ENCODE measurements at places on chromosomes 16 and 17. TPM values are rescaled to one million over a fixed set of nuclear protein-coding genes. Genes with fewer than 3 reads are reported as not detected.

The PEMT gene
- total RNA-seq: 51.3 TPM

The CCL5 gene
- total RNA-seq: 0.28 TPM

The CLDN7 gene
- 6.1 TPM for total RNA-seq

The RSL1D1 gene
- 390 TPM for total RNA-seq

- H3K4me1 ChIP-seq: peaks cover 2% of the 10 kb centered on the region
- H3K4me3 ChIP-seq: peak overlapping the region; percentile 4
Measured at GRCh38 chr17:73165616-73166404, 1.0 kb downstream of the SSTR2 start.

GRCh38 chr17:70702683-70703255 lies 533.4 kb downstream of the KCNJ2 start:
- no peak for DNase-seq
- H3K27me3 ChIP-seq: no peaks in the 10 kb centered on the region
- no peaks in the 10 kb centered on the region for H3K36me3 ChIP-seq
- H3K27ac ChIP-seq: no peak overlapping the region
- no peaks in the 10 kb centered on the region for H3K4me1 ChIP-seq

DNA sequence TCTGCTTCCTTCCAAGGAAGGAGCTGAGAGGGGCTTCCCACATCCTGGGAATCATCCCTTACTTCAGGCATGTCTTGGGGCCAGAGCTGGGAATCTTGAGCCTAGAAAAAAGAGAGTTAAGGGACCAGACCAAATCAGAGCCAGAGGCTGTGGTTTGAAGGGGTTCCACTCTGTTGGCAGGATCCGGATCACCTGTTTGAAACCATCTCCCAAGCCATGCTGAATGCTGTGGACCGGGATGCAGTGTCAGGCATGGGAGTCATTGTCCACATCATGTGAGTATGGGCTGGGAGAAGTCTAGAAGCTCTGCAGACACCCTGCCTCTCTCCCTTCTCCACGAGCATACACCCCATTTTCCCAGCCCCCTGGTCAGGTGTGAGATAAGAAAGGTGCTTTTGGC lies 9.7 kb downstream of the PSMB3 start:
- H3K27me3 ChIP-seq: no peaks in the 10 kb centered on the region
- no peak overlapping the region for H3K27ac ChIP-seq
- no peaks in the 10 kb centered on the region for H3K36me3 ChIP-seq
- DNase-seq: no peak

DNA sequence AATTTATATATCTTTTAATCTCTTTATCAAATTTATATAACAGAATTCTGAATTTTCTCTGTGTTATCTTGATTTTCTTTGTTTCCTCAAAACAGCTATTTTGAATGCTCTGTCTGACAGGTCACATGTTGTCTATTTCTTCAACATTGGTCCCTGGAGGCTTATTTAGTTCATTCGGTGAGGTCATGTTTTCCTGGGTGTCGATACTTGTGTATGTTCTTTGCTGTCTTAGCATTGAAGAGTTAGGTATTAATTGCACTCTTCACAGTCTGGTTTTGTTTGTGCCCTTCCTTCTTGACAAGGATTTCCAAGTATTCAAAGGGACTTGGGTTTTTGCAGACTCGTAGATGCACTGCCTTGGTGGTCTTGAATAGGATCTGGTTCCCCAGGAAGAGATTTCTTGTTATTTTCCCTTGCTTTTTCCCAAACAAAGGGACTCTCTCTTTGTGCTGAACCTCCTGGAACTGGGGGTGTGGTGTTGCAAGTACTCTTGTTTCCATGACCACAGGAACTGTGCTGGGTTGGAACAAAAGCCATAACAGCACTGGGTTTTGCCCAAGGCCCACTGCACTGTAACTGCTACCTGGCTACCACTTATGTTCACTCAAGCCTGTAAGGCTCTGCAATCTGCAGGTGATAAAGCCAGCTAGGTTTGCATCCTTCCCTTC lies 1483.0 kb downstream of the CDH8 start:
- no peak overlapping the region for H3K27ac ChIP-seq
- no peaks in the 10 kb centered on the region for H3K27me3 ChIP-seq
- H3K4me1 ChIP-seq: no peaks in the 10 kb centered on the region

- no peak for DNase-seq
- H3K27me3 ChIP-seq: no peaks in the 10 kb centered on the region
- no peak overlapping the region for H3K4me3 ChIP-seq
- no peaks in the 10 kb centered on the region for H3K36me3 ChIP-seq
- no peak overlapping the region for H3K27ac ChIP-seq
Measured at GRCh38 chr16:86294535-86295196, 215.7 kb upstream of the FOXF1 start.

GRCh38 chr17:74779948-74780400 lies 3.8 kb upstream of the NAT9 start:
- no peaks in the 10 kb centered on the region for H3K36me3 ChIP-seq
- peaks cover 7% of the 10 kb centered on the region for H3K4me1 ChIP-seq
- no peak overlapping the region for H3K27ac ChIP-seq
- H3K27me3 ChIP-seq: no peaks in the 10 kb centered on the region

- no peaks in the 10 kb centered on the region for H3K4me1 ChIP-seq
- no peak overlapping the region for H3K4me3 ChIP-seq
- no peak for DNase-seq
- no peaks in the 10 kb centered on the region for H3K36me3 ChIP-seq
- no peaks in the 10 kb centered on the region for H3K27me3 ChIP-seq
Measured at GRCh38 chr16:53692146-53692545, 11.5 kb downstream of the RPGRIP1L start.

- no peak overlapping the region for H3K4me3 ChIP-seq
- no peaks in the 10 kb centered on the region for H3K27me3 ChIP-seq
- no peaks in the 10 kb centered on the region for H3K36me3 ChIP-seq
Measured at GRCh38 chr16:27951489-27952120, 111.9 kb downstream of the GSG1L start.

DNA sequence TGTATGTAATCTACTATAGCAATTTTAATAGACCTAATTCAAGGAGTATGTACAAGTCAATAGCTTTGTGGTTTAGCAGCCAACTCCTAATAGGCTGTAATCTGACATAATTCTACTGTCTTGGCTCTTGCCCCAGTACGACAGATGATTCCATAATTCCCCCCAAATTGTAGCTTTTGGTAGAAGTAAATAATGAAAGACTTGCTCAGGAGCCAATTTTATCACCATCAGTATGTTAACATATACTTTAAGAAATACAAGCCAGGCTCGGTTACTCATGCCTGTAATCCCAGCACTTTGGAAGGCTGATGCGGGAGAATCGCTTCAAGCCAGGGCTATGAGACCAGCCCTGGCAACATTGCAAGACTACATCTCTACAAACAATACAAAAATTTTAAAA lies 53.9 kb downstream of the AP2B1 start:
- no peak for DNase-seq
- H3K27me3 ChIP-seq: no peaks in the 10 kb centered on the region
- H3K27ac ChIP-seq: no peak overlapping the region
- H3K4me3 ChIP-seq: no peak overlapping the region

- no peak overlapping the region for H3K27ac ChIP-seq
- DNase-seq: no peak
- H3K4me1 ChIP-seq: no peaks in the 10 kb centered on the region
- H3K36me3 ChIP-seq: no peaks in the 10 kb centered on the region
Measured at GRCh38 chr16:48822431-48822830, 212.5 kb upstream of the N4BP1 start.

DNA sequence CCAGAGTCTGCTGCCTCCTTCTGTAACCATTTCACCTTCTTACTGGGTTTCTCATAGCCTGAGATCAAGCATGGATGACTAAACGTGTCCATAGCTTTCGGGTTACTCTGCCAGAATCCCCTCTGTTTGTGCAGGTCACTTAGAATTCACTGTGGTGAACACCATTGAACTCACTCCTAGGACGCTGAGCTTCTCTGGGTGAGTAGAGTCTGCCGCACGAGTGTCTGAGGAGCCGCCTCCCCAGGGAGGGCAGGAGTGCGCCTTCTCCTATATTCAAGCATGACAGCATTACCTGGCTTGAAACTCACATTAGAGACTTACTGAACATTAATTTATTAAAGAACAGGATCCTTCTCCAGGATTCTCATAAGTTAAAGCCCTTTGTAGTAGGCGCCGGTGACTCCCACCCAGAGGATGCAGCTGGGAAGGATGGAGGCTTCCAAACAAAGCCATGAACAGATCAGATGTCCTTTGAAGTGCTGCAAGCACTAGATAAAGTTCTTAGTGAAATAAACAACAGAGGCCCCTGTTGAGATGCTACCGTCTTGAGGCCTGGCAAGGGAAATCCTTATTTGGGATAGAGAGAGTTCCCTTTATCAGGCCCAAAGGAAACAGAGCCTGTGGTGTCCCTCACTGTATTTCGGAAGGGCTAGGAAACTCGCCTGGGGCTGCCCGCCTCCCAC lies 144.6 kb upstream of the PLCG2 start:
- H3K27me3 ChIP-seq: no peaks in the 10 kb centered on the region
- no peaks in the 10 kb centered on the region for H3K36me3 ChIP-seq
- peaks cover 8% of the 10 kb centered on the region for H3K4me1 ChIP-seq

- H3K27me3 ChIP-seq: no peaks in the 10 kb centered on the region
- no peak overlapping the region for H3K4me3 ChIP-seq
- no peaks in the 10 kb centered on the region for H3K36me3 ChIP-seq
- no peaks in the 10 kb centered on the region for H3K4me1 ChIP-seq
- no peak for DNase-seq
Measured at GRCh38 chr16:71431176-71431575, 10.7 kb downstream of the TLE7 start.

- H3K4me3 ChIP-seq: no peak overlapping the region
- no peaks in the 10 kb centered on the region for H3K4me1 ChIP-seq
- no peaks in the 10 kb centered on the region for H3K36me3 ChIP-seq
- no peak for DNase-seq
- no peaks in the 10 kb centered on the region for H3K27me3 ChIP-seq
- no peak overlapping the region for H3K27ac ChIP-seq
Measured at GRCh38 chr16:79950932-79951719, 350.6 kb upstream of the MAF start.

DNA sequence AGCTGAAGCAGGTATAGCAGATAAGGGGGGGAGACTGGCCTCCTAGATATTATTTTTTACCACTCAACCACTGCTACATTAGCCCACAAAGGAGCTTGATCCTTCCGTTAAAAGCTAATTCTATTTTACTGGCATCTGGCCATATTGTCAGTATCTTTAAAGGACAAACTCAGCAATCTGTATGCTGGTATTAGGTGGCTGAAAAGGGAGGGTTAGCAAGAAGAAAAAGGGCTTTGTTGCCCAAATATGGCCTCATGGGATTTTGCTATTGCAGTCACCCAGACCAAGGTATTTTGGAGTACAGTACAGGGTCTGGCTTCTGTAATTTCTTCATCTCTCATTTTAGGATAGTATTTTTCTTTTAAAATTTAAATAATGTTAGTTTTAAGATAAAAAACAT lies 14.4 kb downstream of the RFWD3 start:
- H3K4me1 ChIP-seq: no peaks in the 10 kb centered on the region
- no peak for DNase-seq
- no peaks in the 10 kb centered on the region for H3K27me3 ChIP-seq
- H3K4me3 ChIP-seq: no peak overlapping the region
- H3K27ac ChIP-seq: no peak overlapping the region
- no peaks in the 10 kb centered on the region for H3K36me3 ChIP-seq

DNA sequence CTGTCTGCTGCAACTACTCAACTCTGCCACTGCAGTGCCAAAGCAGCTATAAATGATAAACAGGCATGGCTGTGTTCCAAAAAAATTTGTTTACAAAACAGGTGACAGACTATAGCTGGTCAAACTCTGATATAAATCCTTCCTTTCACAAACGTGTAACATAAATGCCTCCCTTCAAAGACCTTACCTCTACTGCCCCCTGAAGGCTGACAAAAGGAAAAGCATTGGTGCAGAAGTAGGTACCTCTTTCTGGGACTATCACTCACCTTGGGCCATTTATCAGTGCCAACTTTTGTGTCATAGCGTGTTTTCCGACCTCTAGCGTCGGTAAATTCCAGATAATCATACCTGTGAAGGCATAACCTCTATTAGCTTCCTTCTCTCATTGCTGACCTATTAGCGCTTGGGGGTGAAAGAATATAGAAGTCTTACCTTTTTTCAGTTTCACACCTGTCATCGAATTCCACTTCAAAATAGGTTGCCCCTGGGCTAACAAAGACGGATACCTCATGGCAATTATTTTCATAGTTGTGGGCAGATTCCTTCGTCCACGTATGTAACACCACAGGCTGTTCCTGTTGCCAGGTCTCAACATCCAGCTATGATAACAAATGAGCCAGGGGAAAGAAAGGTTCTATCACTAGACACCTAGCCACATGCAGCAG lies 67.9 kb downstream of the ZZEF1 start:
- H3K27ac ChIP-seq: no peak overlapping the region
- no peaks in the 10 kb centered on the region for H3K4me1 ChIP-seq

Measured in ovary (tissue), 10 donors.